ENCODE measurements at places on chromosomes 16 and 17. TPM values are rescaled to one million over a fixed set of nuclear protein-coding genes. Genes with fewer than 3 reads are reported as not detected.

HEATR9 gene
- not detected for total RNA-seq

NOD2 gene
- total RNA-seq = 0.27 TPM

INCA1 gene
- total RNA-seq = 0.22 TPM

DUS1L gene
- total RNA-seq = 59.5 TPM

CCNF gene
- 70.0 TPM for total RNA-seq

KRTAP9-8 gene
- not detected for total RNA-seq

TEX19 gene
- total RNA-seq = 0.07 TPM

SSTR5 gene
- not detected for total RNA-seq

TMEM106A gene
- total RNA-seq = 6.5 TPM

Data from thoracic aorta endothelial cell (primary cell).